ENCODE measurements at places on chromosomes 16 and 17. TPM values are rescaled to one million over a fixed set of nuclear protein-coding genes. Genes with fewer than 3 reads are reported as not detected.
A peak's percentile ranks its signal among the peaks of the same experiment; 100 is the strongest.

Gene SPEM2
- not detected for total RNA-seq

GRCh38 chr16:58021661-58022551 is 3.6 kb upstream of the MMP15 start:
- H3K4me1 ChIP-seq, result peaks cover 22% of the 10 kb centered on the region
- H3K27me3 ChIP-seq, result peaks cover 11% of the 10 kb centered on the region
- peaks cover 2% of the 10 kb centered on the region for H3K36me3 ChIP-seq
- DNase-seq, result no peak
- no peak overlapping the region for H3K27ac ChIP-seq
- H3K4me3 ChIP-seq, result no peak overlapping the region

- no peak overlapping the region for H3K4me3 ChIP-seq
- H3K27ac ChIP-seq, result no peak overlapping the region
- peaks cover 15% of the 10 kb centered on the region for H3K4me1 ChIP-seq
- H3K36me3 ChIP-seq, result peaks cover 24% of the 10 kb centered on the region
Measured at GRCh38 chr17:15432807-15433611, 34.4 kb downstream of the CDRT4 start.

DNA sequence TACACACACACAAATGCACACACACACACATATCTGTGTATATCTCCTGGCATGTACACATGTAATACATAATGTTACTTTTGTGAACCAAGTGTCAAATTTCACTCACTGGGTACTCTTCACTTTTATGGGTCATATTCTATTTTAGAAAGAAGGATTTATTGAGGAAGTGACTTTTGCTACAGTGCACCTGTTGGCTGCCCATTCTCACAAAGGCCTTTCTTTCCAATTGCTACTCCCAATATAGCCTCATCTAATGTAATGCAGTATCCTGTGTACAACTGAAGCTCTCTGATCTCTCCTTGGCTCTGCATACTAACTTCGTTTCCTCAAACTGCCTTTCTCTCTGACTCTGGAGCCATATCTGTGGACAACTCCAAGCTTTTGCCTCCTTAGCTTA is 107.5 kb downstream of the ABCA8 start:
- H3K4me1 ChIP-seq, result no peaks in the 10 kb centered on the region
- H3K36me3 ChIP-seq, result no peaks in the 10 kb centered on the region
- H3K27me3 ChIP-seq, result no peaks in the 10 kb centered on the region
- no peak for DNase-seq
- H3K4me3 ChIP-seq, result no peak overlapping the region

GRCh38 chr16:11084876-11085485 is 140.6 kb downstream of the CLEC16A start:
- peaks cover 74% of the 10 kb centered on the region for H3K4me1 ChIP-seq
- no peaks in the 10 kb centered on the region for H3K27me3 ChIP-seq
- H3K36me3 ChIP-seq, result peaks cover 9% of the 10 kb centered on the region

DNA sequence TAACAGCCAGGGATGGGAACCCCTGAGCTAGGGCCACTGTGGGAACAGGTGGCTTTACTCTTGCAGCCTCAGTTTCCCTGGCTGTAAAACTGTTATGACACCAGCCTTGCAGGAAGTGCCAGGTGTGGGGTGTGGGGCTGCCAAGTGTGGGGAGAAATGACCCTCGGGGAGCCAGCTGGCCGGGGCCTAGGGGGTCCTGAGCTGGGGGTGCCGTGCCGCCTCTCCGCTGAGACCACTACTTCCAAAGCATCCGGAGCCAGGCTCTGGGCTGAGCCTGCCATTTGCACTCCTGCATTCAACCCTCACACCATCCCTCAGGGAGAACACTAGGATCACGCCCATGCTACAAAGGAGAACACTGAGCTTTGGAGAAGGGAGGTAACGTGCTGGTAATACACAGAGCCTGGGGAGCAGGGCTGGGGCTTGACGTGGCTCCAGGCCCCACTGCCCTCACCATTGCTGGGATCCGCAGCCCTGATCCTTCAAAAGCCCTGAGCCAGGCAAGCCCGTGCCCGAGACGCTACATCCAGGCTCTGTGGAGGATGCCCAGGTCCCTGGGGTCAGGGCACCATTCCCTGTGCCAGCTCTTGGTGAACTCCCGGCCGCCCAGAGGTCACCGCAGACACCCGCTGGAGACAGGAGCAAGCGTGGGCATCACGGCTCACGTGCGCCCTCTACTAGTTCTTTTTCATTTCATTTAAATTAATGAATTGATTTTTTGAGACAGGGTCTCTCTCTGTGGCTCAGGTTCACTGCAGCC is 28.8 kb upstream of the GINS2 start:
- DNase-seq, result peak; percentile 67
- peaks cover 6% of the 10 kb centered on the region for H3K4me1 ChIP-seq
- H3K27ac ChIP-seq, result no peak overlapping the region

GRCh38 chr17:73028299-73028755 is 64.2 kb downstream of the SLC39A11 start:
- no peaks in the 10 kb centered on the region for H3K27me3 ChIP-seq
- no peaks in the 10 kb centered on the region for H3K4me1 ChIP-seq
- DNase-seq, result no peak
- H3K4me3 ChIP-seq, result no peak overlapping the region
- H3K27ac ChIP-seq, result no peak overlapping the region
- H3K36me3 ChIP-seq, result peaks cover 5% of the 10 kb centered on the region

DNA sequence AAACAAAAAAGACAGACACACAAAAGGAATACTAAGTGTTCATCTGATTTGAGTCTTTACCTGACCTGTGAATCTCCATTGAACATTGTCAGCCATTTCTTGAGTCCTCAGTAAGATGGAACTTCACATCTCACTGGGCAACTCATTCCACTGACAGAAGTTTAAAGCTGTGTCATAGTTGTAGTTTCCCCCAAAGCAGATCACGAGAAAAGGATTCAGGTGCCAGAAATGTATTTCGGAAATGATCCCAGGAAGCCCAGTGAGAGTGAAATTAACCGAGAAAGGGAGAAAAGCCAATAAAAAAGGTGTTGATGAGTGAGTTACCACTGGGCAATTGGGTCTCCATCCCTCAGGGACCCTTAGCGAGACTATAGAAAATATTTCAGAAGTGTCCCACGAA is 6.5 kb downstream of the CHD9 start:
- H3K4me3 ChIP-seq, result no peak overlapping the region
- H3K36me3 ChIP-seq, result peaks cover 5% of the 10 kb centered on the region
- no peaks in the 10 kb centered on the region for H3K27me3 ChIP-seq
- no peak for DNase-seq
- H3K4me1 ChIP-seq, result peaks cover 59% of the 10 kb centered on the region
